CD4-positive, alpha-beta T cell treated with Interleukin-17A for 1 hour (primary cell): ENCODE measurements at places on chromosomes 2 and 18.

DNA sequence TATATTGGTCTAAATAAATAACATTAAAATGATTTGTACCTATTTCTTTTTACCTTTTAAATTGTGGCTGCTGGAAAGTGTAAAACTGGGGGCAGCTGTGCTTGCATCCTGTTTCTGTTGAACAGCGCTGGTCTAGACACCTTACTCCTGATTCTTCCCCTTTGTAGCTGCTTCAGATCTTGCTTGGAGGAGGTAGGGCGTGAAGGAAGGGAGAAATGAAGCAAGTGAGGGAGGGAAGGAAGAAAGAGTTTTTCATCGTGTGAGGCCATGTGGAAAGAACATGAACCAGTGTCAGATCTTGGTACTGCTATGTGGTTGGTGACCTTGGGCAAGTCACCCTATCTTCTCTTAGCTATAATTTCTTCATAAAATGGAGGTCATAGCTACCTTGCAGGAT lies 89.0 kb upstream of the SEC11C start:
- DNase-seq: no peak

DNA sequence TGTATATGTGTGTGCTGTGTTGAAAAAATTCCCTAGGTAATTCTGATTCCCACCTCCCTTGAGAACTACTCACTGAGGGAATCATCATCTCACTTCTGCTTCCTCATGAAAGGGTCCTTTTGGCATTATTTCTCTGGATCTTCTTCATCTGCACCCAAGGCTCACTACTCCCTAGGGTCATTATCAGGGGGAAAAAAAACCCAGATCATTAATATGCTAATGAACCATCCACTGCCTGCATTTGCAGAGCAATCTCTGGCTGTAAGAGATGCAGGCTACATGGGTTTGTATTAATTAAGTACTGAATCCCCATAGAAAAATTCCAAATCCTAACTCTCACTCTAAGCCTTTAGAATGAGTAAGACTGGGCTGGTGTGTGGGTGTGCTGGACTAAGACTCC lies 68.0 kb upstream of the IGFBP5 start:
- DNase-seq: no peak

GRCh38 chr2:181157326-181157725 lies 176.9 kb downstream of the UBE2E3 start:
- DNase-seq: no peak

DNA sequence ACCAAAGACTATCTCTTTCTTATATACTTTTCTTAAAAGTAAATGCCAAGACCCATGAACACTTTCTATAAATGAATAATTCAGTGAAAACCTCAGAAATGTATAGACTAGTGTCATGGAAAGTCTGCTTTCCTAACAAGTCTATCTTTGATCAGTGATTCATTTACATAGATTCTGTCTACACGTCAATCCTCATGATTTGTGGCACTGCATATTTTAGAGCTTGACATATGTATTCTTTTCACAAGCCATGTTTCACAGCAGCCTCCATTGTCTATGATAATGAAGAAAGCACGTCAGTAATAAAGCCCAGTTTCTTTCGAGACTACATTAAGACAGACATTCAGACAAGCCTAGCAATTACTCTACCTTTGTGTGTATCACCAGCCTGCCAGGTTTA lies 486.6 kb downstream of the IRS1 start:
- DNase-seq: no peak

DNA sequence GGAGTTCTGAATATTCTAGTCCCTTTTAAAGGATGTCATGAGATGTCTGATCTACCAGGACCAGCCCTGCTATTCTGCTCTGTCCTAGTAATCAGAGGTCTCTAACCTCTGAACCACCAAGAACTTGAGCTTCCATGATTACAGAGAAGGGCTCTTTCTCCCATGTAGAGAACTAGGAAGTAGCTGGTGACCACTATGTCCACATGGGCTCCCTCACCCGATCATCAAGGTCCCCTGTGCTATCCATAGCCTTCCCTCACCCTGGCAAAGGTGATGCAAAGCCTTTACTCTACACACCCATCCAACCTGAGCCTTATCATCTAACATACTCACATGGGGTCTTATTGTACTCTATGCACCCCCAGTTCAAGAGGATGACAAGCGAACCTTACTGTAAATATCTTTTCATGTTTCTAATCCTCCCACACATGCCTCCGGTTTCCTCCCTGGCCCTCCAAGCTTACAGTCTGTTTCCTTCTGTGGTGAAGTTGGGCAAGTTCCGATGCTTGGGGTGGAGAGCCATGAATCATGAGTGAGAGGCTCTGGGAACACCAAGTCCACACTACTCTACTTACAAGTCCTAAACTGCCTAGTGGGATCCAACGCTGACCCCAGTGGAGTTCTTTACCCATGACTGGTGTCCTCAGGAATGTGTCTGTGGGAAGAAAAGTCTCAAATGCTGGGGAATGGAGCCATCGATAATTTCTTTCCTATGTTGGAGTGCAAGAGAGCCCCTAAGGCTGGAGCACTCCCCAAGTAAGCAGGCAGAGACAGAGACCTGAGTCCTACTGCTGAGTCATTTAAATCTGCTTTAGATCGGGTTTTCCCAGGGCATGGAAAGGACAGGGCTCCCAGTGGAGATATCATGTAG lies 73.3 kb upstream of the KLF7 start:
- DNase-seq: no peak

- no peak for DNase-seq
Observed at GRCh38 chr2:199485732-199486335, 28.1 kb upstream of the SATB2 start.

GRCh38 chr2:58930537-58930936 lies 689.4 kb upstream of the FANCL start:
- no peak for DNase-seq

DNA sequence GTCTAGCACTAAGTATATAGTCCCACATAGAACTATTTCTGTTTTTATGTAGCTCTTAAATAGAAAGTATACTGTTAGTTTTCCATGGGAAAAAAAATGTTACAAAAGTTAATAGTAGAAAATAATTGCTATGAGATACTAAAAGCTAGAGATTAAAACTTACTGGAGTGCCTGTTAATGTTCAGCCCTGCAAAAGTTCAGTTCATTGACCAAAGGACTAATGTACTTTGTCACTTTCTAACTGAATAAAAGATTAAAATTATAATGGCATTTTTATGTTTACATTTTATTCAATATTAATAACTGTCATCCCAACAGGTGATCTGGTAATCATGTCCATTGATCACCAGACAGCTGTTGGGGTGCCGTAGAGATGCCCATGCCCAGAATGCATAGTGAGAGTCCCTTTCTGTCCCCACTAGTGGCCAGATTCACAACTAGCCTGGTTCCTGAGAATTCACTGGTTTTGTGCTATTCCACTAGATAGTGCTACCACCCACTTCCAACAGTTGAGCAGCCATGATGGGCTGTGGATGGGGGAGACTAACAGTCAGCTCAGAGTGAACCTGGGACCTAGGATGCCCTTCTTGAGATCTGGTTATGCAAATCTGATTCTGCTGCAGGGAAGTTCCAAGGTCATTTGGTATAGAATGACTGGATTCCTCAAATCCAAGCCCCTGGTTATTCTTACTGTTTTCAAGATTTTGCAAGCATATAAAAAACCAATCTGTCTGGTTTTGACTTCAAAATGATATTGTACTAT lies 57.8 kb downstream of the AFTPH start:
- no peak for DNase-seq

- peak; percentile 27 for DNase-seq
Observed at GRCh38 chr18:5424903-5425664, 118.7 kb downstream of the EPB41L3 start.

DNA sequence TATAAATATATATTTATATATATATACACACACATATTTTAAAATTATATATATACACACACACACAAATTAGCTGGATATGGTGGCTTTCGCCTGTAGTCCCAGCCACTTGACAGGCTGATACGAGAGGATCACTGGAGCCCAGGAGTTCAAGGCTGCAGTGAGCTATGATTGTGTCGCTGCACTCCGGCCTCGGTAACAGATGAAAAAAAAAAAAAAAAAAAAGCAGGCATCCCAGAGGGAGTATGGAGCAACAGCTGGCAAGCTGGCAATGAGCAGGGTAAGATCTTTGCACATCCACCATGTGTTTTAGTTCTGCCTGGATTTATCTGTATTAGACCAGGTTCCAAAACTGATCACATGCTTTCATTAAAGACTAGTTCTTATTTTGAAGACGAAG lies 170.1 kb downstream of the MAP2 start:
- no peak for DNase-seq

DNA sequence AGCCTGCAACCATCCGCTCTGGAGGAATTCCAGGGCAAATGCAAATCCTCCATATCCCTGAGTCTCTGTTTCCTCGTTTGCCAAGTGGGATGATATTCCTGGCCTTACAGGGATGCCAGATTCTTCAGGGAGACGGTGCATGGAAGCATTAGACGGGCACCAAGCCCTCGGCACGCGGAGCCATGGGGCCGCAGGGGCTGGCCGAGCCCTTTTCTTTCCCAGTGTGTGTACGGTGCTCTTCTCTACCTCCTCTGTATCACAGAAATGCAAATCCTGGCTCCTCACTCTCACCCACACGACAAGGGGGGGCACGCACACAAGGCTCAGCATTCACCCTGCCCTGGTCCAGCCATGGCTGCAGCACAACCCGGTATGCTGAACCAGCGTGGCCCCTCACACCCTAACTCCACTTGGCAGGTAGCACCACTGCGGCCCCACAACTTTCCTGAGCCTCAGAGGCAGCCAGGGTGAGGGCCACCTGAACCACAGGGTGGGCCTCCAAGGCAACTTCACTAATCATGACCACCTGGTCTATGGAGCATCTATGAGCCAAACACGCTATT lies 64.1 kb upstream of the SALL3 start:
- no peak for DNase-seq
